ENCODE measurements at places on chromosomes 2 and 18.

GRCh38 chr18:63410792-63411191 lies 11.5 kb downstream of the VPS4B start:
- no peak for DNase-seq

DNA sequence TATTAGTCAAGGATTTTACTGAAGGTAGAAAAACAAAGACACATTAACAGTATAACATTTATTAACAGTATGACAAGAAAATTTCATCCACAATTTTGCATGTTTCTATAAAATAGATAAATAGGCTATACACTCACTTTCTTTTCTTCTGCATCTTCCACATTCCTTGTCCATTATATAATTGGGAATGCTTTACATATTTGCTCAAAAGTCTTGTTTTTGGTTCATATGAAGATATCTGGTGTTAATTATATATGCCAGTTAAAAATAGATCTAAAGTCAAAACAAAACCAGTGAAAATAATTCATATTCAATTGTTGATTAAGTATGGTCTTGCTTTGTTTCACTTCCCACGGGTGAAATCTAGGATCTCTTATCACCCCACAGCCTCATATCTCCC lies 53.4 kb downstream of the SERPINB7 start:
- no peak for DNase-seq

GRCh38 chr2:20702563-20702962 lies 35.6 kb downstream of the GDF7 start:
- no peak for DNase-seq

- no peak for DNase-seq
Measured at GRCh38 chr2:129689653-129690448, 289.6 kb upstream of the RAB6C start.

- no peak for DNase-seq
Measured at GRCh38 chr2:45637440-45637839, 14.0 kb upstream of the PRKCE start.

DNA sequence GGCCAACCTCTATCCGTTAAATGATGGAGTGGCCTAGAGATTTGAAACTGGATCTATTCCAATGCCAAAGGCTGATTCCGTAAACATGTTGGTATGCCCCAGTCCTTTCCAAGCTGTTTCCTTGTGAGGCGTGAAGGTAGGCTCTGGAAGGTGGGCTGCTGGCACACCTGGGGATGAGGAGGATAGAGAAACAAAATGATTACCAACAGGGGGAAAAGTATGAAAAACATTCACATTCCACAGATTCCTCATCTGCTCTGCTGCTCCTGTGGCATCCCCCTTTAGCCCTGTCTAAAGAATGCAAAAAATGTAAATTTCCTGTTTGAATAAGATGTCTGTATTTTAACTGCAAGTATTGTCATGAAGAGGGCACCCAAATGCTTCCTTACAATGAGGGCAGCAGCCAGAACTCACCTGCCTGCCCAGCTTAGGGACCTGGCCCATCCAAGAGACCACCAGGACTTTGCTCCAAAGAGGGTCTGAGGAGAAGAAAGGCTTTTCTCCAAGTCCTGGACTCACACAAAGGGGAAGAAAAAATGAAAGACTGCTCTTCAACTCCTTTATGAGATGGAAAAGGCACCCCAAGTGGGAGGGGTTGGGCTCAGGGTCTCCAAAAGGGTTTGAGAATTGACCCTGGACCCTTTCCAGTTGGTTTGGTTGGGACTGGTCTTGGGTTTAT lies 132.3 kb upstream of the PELI1 start:
- no peak for DNase-seq

DNA sequence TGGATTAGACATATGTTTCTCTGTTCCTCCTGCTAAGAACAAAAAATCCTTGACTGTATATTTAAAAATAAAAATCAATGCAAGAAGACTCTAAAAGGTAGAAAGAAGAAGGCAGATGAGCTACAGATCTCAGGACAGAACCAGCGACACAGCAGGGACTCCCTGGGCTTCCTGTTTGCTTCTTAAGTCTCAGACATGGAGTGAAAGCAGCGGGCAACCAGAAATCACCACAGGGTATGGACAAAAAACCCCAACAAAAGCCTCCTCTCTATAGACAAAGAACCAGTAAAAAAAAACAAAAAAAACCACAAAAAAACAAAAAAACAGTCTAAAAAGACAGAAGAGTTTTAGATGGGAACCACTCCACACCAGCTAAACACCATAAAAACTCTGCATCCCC lies 971.0 kb upstream of the GYPC start:
- DNase-seq: no peak

GRCh38 chr2:168034616-168035015 lies 212.8 kb downstream of the STK39 start:
- DNase-seq: no peak

DNA sequence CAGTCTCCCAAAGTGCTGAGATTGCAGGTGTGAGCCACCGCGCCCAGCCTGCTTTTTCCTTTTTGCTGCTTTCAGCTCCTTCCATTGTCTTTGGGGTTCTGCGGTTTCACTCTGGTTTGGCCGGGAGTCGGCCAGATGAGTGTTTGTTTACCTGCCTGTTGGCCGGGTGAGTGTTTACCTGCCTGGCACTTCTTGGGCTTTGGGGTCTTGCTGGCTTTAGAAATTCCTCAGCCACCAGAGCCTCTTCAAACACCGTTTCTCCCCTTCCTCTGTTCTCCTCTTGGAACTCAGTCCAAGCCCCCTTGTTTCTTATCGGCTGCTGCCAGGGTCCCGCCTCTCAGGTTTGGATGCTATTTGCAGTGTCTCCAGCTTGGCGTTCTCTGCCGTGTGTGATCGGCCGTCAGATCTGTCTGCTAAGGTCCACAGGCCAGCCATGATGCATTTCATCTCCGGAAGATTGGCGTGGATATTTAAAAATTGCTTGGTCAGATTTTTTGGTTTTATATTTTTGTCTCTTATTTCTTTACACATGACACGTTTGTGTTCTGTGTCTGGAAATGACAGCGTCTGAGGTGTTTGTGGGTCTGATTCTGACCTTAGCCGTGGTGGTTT lies 14.2 kb upstream of the GAL3ST2 start:
- peak; percentile 23 for DNase-seq

GRCh38 chr2:60560734-60561644 lies 7.5 kb upstream of the BCL11A start:
- DNase-seq: peak; percentile 21

- no peak for DNase-seq
Measured at GRCh38 chr2:155692106-155692505, 640.4 kb downstream of the NR4A2 start.

DNA sequence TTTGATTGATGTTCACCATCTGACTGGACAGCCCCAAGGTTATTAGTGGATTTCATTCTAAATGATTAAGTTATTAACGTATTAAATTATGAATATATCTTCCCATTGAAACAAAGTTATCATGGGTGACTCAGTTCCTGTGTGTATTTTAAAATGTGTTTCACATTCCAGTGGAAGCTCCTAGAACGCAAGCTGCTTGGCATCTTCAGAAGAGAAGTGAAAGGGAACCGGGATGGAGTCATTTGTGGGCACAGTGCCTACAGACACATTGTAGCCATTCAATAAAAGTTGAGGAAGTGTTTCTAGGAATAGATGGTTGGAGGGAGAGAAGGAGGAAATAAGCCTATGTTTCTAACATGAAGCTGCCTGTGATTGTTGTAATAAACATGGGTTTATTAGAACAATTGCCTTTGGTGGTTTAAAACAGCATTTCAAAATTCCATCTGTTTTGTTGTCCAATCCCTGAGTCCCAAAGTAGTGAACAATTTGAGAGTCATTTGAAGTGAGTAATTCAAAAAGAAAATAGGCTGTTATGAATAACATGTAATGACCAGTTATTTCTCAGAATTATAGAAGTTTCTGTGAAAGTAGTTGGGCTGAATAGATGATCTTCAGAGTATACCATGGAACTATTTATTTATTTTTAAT lies 143.5 kb downstream of the PKP4 start:
- no peak for DNase-seq

GRCh38 chr2:235544689-235544969 lies 50.8 kb downstream of the AGAP1 start:
- DNase-seq: no peak

- DNase-seq: no peak
Measured at GRCh38 chr18:30328839-30329238, 713.7 kb downstream of the DSC3 start.

GRCh38 chr2:172893671-172894070 lies 158.0 kb downstream of the RAPGEF4 start:
- DNase-seq: no peak

DNA sequence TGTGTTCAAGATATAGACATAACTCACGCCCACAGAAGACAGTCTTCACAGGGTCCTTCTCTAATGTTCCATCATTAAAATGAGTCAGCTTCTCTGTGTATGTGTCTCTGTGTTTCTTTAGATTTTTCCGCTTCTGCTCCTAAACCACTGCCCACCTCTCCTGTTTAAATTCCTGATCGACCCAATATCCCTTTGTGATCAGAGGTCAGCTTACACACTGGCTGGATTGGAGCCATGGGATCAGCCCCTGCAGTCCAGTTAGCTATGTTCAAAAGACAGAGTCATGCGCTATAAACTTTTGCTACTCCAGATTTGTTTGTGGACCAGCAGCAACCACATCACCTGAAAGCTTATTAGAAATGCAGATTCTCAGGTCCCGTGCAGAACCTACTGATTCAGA lies 229.2 kb downstream of the C1D start:
- DNase-seq: no peak

DNA sequence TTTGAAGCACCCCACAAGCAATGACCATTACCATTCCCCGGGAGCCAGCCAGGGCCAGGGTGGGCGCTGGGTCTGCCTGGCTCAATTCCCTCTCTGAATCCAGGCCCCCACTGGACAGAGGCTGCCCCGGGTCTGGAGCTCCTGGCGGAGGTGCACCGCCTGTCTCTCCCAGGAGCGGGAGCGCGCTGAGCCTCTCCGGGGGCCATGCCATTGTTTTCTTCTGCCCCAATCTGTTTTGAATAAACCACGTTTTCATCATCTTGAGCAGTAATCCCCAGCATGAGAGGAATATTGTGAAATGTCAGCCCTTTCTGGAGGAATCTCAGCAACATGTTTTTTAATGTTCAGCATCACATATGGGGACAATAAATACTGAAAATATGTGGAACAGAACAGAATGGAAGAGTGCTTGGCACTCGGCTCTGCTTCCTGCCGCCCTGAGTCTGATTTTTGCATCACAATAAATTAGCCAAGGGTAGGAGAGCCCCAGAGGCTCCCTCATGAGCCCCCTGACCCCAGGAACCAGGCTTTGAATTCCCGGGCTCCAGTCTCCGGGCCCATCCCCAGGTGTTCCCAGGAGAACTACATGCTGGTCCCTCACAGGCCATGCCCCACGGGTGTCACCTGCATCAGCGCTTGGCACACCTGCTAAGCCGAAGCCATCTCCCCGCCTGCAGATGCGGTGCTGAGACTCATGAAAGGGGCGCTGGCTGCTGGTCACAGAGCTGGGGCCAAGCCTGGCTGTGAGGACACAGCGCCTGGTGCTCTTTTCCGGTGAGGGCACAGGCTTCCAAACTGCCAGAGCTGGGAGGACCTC lies 88.8 kb downstream of the INHBB start:
- DNase-seq: no peak

DNA sequence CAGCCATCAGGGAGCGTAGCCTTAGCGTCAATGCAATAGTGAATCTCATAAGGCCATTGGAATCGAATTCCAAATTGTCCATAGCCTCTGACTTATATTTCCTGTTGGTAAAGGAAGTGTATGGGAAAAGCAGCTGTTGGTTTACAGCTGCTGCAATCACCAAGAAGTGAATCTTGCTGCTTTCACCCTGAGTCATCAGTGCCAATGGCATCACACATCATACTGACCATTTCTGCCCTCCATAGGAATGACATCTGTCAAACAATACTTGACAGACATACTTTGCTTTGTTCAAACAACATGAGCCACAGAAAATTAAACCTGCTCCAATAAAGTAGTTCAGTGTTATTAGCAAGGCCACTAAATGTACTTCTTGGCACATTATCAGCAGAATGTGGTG lies 111.2 kb upstream of the KLHL29 start:
- DNase-seq: no peak

DNA sequence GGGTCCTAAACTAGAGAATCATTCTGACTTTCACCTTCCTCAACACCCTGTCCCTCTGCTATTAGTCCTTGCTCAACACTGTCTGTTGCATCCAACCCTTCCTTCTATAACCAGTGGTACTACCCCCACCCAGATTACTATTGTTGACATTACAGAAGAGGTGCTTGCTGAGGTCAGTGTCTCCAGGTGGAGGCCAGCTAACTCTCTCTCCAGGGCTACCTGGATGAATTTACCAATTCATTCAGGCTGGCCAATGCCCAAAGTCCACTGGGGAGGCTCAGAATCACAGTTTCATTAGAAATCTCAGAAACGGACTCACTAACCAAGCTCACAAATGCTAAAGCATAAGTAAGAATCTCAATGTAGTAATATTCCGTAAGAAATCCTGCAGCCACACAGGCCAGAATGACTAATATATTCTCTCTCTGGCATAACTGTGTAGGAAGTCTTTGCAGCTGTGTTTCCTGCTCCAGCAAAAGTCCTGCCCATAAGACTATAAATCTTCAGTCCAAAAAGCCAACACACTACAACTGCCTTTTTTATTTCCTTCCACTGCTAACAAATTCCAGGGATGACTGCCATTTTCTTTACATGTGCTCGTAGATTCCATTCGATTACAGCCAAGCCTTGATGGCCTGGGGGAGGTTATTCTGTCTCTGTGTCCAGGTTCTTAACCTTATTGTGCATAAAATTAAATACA lies 10.0 kb upstream of the TTR start:
- no peak for DNase-seq

DNA sequence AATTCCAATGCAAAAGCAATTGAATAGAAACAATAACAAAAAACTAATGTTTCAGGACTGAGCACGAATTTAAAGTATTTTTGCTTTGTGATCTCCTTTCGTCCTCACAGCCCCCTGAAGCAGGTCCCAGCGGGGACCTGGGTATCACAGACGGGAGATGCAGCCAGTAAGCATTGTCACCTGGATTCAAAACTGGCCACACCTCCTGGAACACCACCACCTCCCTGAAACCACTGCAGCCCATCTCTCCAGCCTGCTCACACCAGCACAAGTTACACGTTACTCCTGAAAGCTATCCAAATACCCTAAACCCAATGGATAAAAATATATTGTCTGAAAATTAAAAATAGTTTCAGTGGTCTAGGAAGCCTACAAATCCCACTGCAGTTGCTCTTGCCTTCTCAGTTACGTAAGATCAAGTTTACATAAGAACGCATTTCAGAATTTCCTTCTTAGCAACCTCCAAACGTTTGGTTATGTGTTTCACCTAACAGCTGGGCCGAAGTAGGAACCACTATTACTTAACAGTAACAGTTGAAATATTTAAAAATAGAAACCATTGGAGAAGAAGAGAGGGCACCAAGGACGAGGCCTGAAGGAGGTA lies 178.0 kb downstream of the HDAC4 start:
- no peak for DNase-seq
